ENCODE measurements at places on chromosomes 16 and 17.
A peak's percentile ranks its signal among the peaks of the same experiment; 100 is the strongest.

DNA sequence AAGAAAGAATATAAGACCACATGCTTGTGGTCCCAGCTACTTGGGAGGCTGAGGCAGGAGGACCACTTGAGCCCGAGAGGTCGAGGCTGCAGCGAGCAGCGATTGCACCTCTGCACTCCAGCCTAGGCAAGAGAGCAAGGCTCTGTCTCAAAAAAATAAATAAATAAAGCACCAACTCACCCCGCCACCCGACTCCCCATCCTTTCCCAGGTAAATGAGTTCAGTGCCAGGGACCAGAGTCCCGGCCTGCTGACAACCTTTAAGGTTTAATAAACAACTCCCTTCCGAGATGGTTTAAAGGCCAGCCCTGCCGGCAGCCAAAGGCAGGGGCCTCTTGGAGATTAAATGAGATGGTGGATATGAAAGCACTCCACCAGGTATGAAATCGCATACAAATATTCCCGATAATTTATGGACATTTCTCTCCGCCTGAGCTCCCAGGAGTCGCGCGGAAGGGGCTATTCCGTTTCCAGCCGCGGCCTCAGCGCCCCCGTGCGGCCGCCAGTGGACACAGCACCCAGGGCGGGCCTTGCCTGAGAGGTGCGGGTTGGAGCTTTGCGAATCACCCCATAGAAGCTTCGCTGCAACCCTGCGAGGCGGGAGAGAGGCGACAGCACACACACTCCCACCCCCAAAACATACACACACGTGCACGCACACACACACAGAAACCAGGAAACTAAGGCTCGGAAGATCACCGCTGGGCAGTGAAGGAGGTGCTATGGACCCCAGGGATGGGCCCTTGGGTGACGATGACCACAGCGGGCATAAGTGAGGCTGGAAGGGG is 4.0 kb upstream of the RPL38 start:
- peak; percentile 60 for DNase-seq

DNA sequence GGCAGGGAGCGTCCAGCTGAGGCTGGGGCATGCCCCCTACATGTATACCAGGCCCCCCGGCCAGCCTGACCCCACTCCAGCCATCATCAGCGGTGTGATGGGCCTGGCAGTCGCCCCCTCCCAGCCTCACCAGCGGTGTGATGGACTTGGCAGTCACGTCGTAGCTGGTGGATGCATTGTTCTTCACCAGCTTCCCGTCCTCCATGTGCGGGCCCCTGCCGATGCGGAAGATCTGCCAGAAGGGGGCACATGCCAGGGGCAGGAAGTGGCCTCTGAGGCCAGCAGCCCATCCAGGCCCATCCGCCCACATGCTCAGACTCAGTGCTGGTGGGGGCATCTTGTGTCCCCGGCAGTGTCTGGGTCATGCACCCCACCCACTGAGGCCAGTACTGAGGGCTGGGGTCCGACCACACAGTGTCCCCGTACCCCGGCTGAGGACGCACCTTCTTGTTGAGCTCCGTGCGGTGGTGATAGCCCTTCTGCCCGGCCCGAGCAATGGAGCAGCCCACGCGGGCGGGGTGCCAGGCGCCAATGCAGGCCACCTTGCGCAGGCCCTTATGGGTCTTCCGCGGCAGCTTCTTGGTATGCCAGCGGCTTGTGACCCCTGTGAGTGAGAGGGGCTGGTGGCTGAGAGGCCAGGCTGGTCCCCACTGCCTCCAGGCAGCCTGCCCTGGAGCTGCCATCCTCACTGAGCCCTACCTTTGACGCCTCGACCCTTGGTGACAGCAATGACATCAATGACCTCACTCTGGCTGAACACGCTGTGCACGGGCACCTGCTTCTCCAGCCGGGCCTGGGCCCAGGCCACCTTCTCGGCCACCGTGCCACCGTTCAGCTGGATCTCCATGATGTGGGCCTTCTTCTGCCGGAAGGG is 3.7 kb upstream of the MSRB1 start:
- no peak for DNase-seq

GRCh38 chr17:5913032-5913531 is 157.1 kb upstream of the WSCD1 start:
- DNase-seq: no peak

DNA sequence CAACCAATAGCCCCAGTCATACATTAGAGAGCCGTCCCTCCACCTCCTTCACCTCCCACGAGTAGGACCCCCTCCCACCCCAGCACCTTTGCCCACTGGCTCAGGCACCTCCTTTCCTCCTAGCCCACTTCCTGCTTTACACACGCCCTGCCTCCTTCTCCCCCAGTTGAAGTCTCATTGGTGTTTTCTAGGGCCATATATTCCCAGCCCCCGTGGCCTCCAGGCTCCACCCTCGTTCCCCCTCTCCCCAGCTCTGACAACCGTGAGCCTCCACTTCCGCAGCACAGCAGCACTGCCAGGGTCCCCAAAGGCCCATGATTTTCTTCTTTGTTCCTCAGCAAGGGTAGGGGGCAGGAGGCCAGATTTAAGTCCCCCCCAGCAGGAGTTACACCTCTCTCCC is 340.3 kb upstream of the TNRC6C start:
- no peak for DNase-seq

DNA sequence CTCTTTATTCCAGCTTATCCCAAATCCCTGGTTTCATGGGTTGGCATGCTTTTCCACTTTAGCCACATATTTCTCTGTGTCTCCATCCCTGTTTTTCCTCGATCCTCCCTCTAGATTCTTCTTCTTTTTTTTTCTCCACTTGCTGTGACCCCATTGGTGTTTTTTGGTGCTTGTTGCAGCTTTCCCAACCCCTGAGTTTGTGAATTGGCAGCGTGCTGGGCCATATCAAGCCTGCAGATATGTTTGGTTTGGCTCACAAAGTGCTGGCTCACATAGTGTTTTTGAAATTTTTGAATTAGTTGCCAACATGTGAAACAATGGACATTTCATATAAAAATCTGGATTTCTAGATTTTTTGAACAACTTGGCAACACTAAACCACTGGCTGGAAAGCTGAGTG is 8.8 kb downstream of the GPR139 start:
- DNase-seq: no peak

GRCh38 chr16:17773698-17774101 is 302.9 kb upstream of the XYLT1 start:
- DNase-seq: no peak

DNA sequence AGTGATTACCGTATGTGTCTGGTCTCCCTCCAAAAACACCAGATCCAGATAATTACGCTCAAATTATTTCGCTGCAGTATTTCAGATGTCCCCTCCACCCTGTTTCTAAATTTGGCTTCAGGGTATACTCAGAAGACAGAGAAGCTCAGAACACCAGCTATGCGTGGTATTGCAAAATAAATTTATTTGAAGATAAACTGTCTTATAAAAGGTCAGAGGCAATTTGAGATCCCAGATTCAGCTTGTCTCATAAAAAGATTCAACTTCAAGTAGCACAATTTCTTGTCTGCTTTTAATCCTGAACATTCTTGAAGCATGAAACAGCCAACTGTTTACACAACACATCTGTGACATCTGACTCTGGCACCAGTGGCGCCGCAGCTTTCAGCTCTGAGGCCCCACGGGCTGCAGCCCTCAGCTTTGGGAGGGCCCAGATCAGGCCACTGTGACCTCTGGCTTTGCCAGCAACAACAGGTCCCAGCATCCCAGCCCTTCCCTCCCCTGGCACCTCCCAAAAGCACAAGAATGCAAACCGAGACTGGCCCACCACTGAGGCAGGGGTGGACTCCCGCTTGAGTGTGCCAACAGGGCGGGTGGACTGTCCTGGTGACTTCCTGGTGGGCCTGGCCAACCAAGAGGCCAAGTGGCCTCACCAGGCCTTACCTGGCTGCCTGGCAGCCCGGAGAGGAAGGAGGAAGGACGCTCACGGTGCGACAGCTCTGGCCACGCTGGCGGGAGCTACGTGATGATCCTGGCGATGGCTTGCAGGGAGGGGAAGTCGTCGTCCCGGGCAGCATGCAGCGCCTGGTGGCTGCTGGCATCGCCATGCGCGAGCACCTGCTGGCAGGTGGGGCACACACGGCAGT is 8.0 kb downstream of the SYNGR3 start:
- no peak for DNase-seq

- DNase-seq: no peak
These were observed 26.4 kb downstream of the TMEM235 start for GRCh38 chr17:78257810-78258322.

DNA sequence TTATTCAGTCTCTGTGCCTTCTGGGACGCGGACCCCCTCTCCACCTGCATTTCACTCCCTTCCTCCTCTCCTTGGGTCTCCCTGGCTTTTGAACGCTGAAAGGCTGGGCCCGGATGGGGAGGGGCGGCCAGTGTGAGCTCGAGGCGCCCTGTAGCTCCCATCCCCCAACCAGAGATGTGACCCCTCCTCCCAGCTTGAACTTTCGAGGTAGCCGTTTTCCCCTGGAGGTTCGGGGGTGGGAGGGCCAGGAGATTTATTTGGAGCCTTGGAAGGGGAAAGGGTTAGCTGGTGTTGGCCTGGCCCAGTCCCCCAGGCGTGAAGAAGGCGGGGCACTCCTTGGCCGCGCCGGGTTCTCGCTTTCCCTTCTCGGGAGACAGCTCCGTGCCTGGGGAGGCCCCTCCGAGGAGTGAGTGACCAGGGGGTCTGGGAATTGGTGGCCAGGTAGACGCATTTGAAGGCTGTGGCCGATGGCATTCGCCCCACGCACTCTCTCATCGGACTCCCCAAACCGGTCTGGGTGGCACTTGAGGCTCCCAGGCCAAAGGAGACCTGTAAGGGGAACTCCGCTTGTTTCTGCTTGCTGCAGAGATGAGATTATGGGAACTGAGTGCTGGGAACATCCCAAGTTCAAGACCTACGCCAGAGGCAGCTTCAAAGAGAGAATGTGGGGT is 942 bp downstream of the LDAF1 start:
- no peak for DNase-seq

- no peak for DNase-seq
These were observed 12.5 kb upstream of the PYY start for GRCh38 chr17:43966276-43966675.

- DNase-seq: no peak
These were observed 319.1 kb downstream of the FOXL1 start for GRCh38 chr16:86897486-86897885.

- DNase-seq: no peak
These were observed 37.3 kb upstream of the CDC42EP4 start for GRCh38 chr17:73349138-73349537.

GRCh38 chr17:58576679-58577367 is 62.4 kb upstream of the MTMR4 start:
- no peak for DNase-seq

GRCh38 chr17:27930000-27930399 is 36.8 kb upstream of the LYRM9 start:
- no peak for DNase-seq

DNA sequence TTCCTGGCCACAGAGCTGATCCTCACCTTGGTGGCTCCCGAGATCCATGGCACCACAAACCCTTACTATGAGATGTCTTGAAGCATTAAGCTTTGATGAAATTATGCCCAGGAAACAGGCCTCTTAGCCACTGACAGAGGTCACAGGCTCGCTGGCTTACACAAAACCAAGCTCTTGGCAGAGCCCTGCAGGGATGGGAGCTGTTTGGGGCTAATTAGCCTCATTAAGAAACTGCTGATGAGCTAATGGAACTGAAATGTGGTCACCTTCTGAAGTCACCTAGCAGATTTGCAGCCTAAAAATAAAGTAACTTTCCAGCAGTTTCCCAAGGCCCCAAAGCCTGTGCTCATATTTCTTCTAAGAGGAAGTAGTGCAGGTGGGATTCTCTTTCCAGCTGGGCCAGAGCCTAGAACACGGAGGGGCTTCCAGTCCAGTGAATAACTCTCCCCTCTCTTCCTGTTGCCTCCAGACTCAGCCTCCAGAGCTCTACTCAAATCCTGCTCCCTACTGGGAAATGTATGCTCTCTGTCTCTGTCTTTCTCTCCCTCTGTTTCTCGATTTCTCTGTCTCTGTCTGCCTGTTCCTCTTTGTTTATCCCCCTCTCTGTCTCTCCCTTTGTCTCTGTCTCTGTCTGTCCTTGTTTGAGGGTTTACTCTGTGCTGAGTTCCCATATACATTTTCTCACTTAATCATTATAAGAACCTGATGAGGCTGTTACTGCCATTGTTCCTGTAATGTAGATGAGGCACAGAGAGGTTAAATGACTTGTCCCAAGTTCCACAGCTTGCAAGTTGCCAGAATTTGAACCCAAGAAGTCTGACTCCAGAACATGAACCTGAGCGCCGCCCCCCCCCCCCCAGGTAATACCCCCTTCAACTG is 338.9 kb downstream of the CA10 start:
- no peak for DNase-seq

GRCh38 chr17:50642722-50643656 is 8.3 kb downstream of the ABCC3 start:
- DNase-seq: no peak

GRCh38 chr17:39364236-39365025 is 37.0 kb downstream of the FBXL20 start:
- DNase-seq: no peak

GRCh38 chr16:67667453-67667816 is 821 bp downstream of the C16orf86 start:
- DNase-seq: no peak

- no peak for DNase-seq
These were observed 21.3 kb downstream of the ZCCHC14 start for GRCh38 chr16:87471278-87472141.

DNA sequence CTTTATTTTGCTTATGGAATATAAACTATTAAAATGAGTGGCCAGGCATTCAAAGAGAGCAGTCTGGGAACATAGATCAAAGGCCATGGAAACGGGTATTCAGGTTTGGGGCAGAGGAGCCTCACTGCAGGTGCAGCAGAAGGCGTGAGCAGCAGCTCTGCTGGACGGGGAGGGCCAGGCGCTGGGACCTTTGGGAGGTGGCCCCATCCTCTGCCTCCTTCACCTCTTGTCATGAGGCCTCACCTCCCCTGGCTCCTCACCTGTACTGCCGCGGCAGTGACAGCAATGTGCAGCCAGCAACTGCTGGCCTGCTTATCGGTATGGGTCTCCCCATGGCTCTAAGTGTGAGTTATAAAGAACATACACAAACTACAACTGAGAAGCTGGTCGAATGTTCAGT is 109.4 kb downstream of the CDK5R1 start:
- no peak for DNase-seq

DNA sequence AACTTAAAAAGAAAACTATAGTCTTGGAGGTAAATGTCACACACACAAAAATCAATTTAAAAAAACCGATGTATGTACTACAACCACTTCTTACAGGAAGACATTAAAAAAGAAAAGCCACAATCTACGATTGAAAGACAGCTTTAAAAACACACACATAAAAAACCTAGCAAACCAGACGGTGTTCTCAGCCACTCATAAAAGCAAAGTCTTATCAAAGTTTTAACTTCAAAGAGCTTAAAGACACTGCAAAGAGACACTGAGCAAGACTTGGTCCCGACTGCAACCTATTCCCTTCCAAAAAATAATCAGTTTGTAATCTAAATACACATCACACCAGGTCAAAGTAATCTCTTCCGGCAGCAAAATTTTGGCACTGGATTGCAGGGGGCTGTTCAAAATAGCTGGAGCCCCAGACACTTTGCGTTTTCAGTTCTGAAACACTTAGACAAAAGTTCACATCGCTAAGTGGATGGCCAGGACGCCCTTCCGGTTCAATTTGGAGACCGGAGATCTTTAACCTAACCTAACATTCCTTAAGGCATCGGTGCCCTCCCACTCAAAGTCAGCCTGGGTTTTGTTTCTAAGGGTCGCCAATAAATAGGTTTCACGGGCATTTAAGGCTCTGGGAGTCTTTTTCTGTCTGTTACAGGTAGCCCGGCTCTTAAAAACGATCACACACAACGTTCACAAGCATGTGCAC is 2.6 kb downstream of the ZCCHC14 start:
- DNase-seq: peak; percentile 26

All from CD4-positive, alpha-beta T cell treated with Interleukin-1 beta for 1 hour (primary cell).